ENCODE measurements at places on chromosomes 16 and 17.

DNA sequence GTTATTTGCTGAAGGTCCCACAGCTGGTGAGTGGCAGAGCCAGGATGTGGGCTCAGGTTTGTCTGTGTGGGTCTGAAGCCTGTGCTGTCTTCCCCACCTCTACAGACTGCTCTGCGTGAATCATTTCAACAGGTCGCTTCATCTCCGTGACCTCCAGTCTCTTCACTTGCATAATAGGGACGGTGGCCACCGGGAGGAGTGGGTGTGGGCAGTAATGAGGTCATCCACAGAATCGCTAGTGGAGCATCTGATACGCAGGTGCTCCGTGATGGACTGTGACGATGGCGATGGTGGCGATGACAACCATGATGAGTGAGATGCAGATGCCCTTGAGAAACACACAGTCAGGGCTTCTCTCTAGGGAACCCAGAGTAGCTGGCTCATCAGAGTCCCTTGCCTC is 120.2 kb downstream of the RAP1GAP2 start:
- DNase-seq: no peak

DNA sequence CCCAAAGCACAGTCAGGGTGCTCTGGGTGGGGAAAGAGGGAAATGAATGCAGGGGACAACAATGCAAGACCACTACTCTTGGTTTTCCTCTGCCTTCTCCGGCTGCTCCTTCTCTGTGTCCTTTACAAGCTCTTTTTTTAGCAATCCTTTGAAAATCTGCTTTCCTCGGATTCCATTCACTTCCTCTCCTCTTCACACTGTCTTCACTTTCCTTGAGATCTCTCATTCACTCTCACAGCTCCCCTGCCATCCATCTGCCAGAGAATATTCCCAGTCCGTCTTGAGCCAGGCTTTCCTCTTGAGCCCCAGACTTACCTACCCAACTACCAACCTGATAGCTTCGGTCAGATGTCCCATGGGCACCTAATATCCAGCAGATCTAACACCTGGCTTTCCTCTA is 11.0 kb upstream of the SPOP start:
- no peak for DNase-seq

GRCh38 chr16:27690608-27691007 is 140.7 kb downstream of the KATNIP start:
- no peak for DNase-seq

GRCh38 chr16:26330654-26331053 is 638.9 kb downstream of the HS3ST4 start:
- no peak for DNase-seq

- DNase-seq: no peak
Observed at GRCh38 chr17:40839194-40839593, 16.8 kb upstream of the KRT10 start.

GRCh38 chr16:29011112-29011511 is 26.3 kb downstream of the LAT start:
- DNase-seq: no peak

- DNase-seq: no peak
Observed at GRCh38 chr16:27945233-27945973, 118.1 kb downstream of the GSG1L start.

- no peak for DNase-seq
Observed at GRCh38 chr16:81888520-81889394, 109.7 kb downstream of the PLCG2 start.

DNA sequence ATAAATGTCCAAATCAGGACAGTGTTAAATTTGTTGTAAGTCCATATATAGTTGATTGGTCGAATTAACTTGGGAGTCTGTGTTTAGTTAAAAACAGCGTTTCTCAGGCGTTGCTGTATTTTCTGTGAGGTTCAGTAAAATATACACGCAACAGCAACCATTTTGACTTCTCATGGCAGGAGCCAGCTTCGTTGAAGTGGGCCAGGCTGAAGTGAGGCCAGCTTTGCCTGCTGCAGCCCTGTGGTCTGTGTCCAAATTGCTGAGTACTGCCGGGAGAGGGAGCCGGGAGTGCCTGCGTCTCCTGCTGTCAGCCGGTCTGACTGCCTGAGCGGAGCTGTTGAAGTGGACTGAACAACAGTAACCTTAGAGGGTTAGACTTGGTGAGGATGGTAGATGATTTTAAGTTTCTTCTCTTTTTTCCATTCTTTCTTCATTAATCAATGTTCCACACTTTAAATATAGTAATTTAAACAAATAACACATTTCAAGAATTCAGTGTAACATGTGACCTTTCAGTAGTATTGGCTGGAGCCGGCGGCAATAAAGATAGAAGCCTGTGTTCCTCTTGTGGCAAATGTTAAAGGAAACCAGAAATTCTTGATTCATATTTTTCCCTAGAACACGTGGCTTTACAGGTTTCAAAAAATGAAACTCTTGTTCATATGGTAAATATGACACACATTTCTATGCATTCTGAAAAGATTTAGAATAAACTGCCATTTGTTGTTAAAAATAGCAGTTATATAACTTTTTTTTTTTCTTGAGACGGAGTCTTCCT is 37.0 kb upstream of the ZNF750 start:
- DNase-seq: no peak

DNA sequence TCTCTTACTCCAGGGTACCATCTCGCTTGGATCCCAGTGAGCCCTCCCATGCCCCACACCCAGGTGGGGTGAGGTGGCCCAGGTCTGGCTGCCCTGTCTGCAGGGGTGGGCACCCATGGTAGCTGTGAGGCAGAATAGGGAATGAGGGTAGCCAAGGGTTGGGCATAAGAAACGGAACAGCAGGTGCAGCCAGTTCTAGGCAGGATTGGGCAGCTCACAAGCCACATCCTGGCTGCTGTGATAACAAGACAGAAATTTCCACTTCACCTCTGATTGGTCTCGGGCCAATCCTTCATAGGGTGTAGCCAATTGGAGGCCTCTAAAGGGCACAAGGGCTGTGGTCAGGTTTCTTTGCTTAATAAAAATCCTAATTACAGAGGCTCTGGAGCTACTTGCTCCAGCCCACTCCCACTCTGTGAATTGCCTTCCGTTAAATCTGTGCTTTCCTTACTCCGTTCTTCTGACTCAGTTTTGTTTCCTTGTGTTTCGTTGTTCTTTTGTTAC is 1.5 kb upstream of the ARHGDIG start:
- peak; percentile 79 for DNase-seq

DNA sequence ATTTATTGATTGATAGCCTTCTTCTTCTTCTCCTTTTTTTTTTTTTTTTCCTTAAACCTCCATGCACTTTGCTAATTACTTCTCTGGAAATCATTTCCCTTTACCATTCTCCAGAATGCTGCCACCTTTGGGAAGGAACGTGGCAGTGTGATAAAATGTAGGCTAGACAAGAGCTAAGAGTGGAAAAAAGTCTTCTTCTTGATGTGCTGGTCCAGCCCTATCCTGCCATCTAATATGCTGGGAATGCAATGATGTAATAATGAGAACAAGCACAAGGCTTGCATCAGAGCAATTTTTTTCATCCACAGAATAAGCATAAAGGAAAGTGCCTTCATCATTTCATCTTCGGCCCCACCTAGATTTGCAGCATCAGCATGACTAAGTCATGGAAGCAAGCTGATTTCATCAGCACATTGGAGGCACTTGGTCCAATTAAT is 128.7 kb upstream of the ZFHX3 start:
- DNase-seq: no peak

DNA sequence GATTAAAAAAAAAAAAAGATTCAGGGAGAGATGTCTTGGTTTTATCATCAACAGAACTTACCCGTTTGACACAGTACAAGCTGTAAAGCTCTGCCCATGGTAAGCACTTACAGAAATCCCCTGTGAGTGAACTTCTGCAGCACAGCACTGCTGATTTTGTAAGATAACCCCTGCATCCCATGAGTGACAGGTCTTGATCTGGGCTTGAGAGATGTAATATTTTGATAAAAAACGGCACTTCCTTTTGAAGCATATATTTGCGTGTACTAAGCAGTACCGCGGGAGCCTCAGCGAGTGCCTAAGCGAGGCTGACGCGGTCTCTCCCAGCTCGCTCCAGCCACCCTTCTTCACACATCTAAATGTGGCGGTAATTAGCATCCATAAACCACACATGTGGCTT is 50.5 kb downstream of the IKZF3 start:
- peak; percentile 81 for DNase-seq

DNA sequence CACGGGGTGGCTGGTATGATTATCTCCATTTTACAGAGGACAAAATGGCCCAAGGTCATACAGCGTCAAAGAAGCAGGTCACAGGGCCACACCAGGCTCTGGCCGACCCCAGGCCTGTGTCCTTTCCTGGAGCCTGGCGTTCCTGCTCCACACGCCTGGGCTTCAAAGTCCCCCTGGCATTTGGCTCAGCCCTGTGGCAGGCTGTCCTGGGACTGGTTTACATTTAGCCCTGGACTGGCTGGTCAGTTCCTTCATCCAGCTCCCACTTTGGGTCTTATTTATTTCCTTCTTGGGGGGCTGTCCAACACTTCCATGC is 15.3 kb downstream of the TBX2 start:
- DNase-seq: no peak

- DNase-seq: no peak
Observed at GRCh38 chr16:88358023-88358420, 24.7 kb upstream of the ZNF469 start.

GRCh38 chr17:80621335-80621996 is 76.8 kb downstream of the RPTOR start:
- no peak for DNase-seq

GRCh38 chr17:17073030-17073564 is 30.8 kb downstream of the MPRIP start:
- DNase-seq: no peak

GRCh38 chr17:11140501-11140900 is 100.5 kb upstream of the SHISA6 start:
- no peak for DNase-seq

- DNase-seq: no peak
Observed at GRCh38 chr16:30335598-30336474, 19.3 kb downstream of the CD2BP2 start.

- no peak for DNase-seq
Observed at GRCh38 chr17:67365738-67366192, 612 bp downstream of the PSMD12 start.

DNA sequence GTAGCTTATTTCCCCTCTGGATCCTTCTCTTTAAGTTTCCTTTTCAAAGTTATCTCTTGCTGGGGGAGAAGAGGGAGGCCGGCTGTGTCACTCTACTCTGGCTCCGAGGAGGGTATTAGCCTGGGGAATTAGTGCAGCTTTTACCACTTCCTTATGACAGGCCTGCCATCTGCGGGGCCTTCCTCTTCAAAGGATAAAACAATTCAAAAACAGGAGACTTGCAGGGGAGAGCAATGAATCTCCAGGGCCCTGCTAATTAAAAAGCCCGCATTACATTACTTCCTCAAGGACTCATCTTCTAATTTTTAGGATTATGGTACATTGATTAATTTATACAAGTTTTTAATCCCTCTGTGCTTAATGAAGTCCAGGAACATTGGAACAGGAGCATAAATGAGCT is 190.9 kb upstream of the CDH5 start:
- no peak for DNase-seq

DNA sequence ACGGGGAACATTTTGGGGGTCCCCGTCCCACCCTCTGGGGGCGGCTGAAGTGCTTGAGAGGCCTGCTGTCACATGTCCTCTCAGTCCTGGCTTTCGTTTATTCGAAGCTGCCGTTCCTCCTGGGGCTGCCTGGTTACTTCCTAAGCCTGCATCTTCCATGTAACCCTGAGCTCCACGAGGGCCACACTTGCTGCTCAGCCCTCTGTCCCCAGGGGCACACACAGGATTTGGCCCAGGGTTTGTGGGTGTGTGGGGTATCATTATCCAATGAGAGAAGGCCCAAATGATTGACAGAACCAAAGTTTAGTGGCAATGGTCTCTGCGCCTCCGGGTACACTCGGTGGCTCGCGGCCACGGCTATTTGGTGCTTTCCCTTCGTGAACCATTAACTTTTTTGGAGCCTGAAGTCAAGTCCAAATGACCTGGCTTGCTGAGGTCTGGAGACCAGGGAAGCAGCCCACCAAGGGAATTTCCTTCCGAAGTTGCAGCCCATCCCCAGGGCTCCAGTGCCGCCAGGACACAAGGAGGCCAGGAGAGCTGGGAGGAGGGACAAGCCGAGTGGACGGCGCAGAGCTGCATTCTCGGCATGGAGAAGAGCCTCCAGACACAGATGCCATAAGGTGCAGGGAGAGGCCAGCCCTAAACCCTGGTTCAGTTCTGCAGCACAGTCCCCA is 131.4 kb upstream of the FOXF1 start:
- DNase-seq: no peak

DNA sequence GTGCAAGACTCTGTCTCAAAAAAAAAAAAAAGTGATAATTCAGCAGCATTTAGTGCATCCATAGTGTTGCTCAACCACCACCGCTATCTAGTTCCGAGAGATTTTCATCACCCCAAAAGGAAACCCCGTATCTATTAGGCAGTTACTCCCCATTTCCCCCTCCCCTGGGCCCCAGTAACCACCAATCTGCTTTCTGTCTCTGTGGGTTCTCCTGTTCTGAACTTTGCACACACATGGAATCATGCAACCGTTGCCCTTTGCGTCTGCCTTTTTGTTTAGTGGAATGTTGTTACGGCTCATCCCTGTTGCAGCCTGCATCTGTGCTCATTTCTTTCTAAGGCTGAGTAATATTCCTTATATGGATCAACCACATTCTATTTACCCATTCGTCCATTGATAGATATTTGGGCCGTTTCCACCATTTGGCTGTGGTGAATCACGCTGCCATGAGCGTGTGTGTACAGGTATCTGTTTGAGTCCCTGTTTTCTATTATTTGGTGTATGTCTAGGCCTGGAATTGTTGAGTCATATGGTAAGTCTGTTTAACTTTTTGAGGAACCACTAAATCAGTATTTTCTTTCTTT is 8.7 kb upstream of the SYNGR2 start:
- DNase-seq: peak; percentile 50

DNA sequence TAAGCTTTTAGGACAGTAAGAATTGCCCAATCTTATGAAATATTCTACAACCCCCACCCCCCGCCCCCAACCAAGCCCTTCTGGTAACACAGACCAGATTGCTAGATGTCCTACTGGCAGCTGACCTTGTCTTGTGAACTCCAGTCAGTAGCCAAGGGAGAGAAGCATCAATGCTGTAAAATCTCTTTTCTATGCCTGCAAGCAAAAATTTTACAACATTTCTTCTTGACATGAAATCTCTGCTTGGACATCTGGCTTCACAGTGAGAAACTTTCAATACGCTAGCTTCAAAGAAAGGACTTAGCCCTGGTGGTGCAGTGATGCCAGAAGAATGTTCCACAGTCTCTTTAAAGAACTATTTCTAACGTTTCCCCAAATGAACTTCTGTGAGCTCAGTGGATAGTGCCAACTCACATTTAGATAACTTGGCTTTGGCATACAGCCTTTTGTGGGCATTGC is 169.3 kb upstream of the AXIN2 start:
- DNase-seq: no peak

GRCh38 chr16:75921281-75921680 is 195.0 kb upstream of the CPHXL start:
- no peak for DNase-seq

DNA sequence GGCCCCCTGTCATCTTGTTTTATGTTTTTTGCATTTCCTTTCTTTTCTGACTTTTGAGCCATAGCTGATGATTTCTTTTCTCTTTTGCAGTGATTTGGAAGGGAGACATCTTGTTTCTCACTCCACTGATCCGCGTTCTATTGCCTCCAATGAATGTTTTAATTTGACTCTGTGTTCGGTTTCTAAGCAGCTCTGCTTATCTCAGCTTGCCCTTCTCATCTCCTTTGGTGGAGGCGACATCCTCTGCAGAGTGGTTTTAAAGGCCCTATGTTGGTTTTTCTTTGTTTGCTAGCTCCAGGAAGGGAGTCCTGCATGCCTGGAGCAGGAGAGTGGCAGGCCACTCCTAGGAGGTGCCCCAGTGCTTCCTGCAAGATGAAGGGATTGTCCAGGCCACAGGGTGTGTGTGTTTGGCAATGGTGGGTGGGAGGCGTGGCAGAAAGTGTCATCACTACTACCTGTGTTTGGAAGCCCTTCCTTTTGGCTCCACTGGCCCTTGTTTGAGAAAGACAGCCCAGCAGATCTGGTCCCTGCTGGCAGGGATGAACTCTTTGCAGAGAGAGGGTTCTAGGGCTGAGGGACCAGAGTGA is 13.6 kb downstream of the SMPD3 start:
- DNase-seq: no peak
